ENCODE measurements at places on chromosomes 2 and 18.

- no peak for DNase-seq
Measured at GRCh38 chr2:58006256-58006951, 40.2 kb upstream of the VRK2 start.

DNA sequence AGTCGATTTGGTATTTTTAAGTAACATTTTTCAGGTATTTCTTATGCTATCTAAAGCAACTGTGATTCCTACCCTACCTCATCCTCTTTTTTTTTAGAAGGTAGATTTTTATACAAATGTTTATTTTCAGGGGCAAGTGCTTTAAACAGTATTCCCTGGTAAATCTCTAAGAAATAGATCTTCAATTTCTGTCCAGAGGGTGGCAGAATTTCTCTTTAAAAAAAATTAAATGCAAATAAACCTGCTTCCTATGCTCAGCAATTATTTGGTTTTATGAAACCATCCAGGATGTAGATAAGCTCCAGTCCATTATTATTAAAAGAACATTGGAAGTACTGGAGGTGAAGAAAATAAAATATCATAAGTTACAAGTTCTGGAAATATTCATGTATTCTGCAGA, 191.9 kb downstream of the MYO3B start:
- DNase-seq = no peak

DNA sequence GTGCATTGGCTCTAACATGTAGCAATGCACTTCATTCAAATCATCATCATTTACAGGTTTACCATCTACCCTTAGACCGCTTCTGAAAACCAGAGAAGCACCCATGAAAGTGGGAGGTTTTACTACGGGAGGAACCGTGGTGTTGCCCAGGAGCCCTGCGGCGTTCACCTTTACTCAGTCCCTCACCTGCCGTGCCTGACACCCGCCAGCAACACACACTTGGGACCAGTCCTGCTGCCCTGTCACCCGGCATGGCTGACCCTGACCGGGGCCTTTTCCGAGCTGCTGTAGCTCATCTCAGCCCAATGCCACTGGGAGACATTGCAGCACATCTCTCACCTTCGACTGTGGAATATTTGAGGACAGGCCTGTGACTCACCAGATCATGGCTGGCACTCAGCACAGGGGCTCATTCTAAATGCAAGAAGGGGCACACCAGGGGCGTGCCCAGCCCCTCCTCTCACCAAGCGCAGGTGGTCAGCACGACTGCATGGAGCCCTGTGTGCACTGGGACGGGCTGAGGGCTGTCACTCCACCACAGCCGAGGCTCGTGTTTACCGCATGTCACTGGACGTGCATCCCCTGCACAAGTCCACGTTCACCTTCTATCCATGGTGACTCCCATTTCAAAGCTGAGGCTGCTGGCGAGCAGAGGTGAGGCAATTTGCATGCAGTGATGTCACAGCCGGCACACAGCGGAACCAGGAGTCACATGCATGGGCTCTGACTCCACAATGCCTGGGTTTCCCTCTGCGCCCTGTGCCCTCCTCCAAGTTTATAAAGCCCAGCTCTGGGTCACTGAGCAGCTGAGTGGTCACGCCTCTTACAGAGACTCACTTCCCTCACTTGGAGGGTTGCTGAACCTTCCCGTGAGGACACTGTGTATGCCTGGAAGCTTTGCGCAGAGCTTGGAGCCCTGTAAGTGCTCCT, 76.7 kb upstream of the SNTG2 start:
- no peak for DNase-seq

DNA sequence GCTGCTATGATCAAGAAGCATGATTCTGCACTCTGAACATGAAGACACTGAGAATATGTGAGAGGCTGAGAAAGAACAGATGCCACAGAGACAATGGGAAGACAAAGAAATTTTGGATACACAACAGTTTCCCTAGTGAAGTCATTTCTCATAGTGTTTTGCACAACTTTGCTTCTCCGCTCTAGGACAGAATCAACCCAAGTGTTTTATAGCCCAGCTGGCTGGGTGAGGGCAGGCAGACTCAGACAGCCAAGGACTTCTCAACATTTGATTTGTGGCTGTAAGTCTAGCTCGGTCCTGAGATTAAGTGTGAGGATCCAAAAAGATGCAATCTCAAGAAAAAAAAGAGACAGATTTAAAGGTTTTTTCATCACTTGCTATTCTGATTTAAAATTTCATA, 536.5 kb upstream of the CRIM1 start:
- no peak for DNase-seq

DNA sequence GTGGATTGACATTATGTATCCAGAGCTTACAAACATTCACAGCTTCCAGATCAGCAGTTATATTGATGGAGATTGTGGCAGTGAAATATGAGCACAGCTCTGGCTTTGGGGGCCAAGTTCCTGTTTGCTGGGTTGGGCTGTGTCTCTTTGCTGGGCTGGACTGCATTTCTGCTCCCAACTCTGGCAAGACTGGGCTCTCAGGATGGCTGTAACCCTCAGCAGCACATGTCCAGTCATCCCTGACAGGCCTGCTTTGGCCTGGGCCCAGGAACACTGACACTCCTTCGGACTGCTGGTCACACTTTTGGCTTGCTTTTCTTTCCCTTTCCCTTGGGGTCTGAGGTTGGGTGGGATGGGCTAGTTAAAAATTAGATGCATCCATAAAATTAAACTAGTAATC, 17.9 kb upstream of the VPS4B start:
- peak; percentile 16 for DNase-seq

DNA sequence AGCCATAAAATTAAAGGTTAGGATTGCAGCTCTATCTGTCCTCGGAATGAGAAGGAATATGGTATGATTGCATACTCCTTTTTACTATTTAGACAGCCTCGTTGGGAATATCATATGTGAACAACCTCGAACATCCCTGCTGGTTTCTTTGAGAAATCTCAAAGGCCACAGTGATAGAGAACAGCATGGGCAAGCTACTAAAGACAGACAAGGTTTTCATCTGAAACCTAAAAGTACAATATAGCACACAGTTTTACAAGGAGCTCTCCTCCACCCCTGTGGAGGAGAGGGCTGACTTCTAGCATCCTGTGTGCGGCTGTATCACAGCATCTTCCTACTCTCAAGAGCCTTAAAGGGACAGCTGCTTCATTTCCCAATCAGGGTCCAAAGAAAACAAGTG, 104.3 kb downstream of the VWC2L start:
- no peak for DNase-seq

- DNase-seq = no peak
Measured at GRCh38 chr2:7674606-7675005, 757.4 kb downstream of the RNF144A start.

DNA sequence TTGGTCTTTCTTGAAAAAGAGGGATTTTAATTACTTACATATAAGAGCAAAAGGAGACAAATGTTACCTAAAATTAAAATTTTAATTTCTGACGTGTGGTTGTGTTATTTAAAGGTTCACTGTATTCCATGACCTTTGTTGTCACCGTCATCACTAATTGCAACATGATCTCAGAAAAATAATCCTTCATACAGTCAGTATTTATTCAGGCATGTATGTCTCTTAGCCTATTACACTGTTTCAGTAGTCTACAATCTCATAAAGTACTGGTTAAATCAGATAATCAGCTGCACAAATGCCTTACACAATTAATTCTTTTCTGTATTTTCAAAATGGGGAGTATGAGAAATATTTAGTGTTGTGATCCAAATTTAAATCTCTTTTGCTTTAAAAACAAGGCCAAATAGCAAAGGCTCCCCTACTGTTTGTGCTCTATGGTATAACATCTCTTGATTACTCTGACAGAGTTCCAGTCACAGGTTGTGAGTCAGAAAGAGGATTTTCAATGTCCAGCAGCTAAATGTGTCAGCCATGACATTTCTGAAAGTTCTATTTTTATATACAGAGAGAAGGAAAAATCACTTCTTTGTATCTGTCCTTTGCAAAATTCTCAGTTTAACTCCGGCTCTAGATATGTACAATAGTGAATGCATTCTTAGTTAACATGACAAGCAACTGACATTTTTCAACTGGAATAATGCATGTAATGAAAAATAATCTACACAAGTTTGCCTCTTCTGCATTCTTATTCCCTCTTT, 184.0 kb downstream of the FIGN start:
- no peak for DNase-seq

- no peak for DNase-seq
Measured at GRCh38 chr2:64143169-64144056, 807 bp downstream of the PELI1 start.

DNA sequence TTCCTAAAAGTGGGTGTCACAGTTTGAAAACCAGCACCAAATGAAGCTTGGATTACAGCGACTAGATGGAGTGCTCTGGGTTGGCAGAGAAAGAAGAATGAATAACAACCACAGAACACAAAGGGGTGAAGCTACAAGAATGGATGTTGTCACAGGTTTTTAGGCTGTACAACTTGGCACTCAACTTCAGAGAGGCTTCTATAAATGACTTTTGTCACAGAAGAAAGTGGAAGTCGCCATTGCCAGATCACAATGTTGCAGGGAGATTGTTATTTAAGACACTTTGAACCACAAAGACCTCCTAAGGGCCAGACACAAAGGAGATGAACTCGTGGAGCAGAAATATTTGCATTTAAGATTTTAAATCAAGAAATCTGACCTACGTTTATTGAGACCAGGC, 354.2 kb downstream of the CDH7 start:
- DNase-seq = no peak

- DNase-seq = no peak
Measured at GRCh38 chr2:23708771-23709170, 218.2 kb downstream of the ATAD2B start.

DNA sequence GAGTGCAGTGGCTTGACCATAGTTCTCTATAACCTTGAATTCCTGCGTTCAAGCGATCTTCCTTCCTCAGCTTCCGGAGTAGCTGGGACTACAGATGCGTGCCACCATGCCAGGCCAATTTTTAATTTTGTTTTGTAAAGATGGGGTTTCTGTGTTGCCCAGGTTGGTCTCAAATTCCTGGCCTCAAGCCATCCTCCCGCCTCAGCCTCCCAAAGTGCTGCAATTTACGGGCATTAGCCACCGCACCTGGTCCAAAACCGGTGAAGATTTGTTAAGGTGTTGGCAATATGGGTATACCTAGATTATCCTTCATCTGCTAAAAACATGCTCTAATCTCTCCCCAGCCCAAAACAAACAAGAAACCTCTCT, 1.3 kb upstream of the EIF2AK3 start:
- no peak for DNase-seq

GRCh38 chr2:173214213-173214612, 138.6 kb downstream of the MAP3K20 start:
- no peak for DNase-seq

- DNase-seq = no peak
Measured at GRCh38 chr2:189580658-189581353, at the start of gene SLC40A1. SLC40A1 (minus strand) TSS chr2:189580786; CDS start chr2:189580460, 326 bp downstream.

DNA sequence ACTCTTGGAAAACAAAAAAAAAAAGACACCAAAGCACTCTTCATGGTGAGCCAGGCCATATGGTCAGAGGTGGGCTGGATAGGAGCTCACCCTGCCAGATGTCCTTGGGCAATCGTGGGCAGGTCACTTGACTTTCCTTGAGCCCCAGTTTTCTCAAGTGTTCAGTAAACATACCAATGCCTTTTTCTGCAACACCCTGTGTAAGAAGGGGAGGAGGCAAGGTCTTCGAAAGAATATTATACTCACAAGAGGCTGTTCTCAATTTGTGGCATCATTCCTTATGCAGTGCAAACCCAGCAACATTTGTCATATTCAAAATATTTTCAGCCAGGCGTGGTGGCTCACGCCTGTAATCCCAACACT, 22.9 kb upstream of the TMEM87B start:
- DNase-seq = no peak

- DNase-seq = no peak
Measured at GRCh38 chr2:197538412-197538811, 22.5 kb downstream of the MOB4 start.

DNA sequence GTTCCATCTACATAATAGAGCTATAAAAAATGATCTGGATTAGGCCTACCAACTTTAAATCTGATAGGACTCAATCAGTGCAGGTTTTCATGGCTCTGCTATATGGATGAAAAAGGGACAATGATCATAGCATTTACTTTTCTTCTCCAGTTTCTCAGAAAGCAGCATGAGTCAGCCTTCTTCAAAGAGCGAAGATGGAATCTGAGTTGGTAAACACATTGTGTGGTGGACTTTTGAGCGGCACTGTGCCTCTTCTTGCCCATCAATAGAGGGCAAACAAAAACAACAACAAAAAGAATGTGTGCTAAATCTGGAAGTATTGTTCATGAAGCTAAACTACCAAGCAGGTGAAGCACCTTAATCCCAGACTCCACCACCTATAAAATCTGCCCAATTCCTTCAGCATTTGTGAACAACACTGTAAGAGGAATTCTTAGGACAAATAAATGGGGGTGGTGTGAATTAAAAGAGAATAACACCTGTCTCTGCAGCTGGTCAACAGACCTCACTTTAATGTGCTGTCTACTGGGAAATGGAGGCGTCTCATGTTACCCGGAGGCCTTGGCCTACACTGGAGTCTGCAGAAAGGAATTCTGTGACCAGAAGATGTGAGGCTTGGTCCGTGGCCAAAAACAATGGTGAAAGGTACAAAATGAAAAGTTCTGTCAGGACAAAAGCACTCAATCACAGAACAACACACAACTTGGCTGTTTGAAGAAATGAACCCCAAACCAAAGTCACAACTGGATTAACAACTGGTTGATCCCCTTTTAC, 609.0 kb downstream of the IRS1 start:
- no peak for DNase-seq

DNA sequence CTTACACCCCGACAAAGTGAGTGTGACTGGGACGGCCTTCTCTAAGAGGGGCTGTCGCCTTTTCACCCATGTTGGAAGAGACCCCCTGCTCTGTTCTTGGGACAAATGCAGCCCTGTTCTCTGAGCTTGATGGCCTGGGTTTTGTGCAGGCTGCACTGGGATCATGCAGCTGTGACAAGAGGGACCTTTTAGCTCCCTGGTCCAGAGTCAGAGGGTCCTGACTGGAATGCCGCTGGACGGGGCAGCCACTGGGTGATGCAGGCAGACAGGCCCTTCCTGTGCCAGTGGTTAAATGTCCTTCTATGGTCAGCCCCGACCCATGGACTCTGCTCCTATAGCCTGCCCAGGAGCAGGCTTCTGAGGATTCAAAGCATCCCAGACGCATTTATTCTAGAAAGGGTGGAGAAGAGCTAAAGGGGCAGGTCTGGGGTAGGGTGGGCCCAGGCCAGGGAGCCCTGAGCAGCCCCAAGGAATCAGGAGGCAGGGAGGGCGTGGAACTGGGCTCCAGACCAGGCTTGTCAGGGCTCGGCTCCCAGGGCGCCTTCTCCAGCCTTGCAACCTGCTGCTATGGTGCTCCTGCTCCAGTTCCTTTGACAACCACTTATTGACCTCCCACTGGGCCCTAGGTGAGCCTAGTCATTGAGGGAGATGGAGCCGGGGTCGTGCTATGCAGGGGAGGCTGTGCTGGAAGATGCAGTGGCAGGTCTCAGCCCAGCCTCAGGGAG, 277.9 kb upstream of the HS6ST1 start:
- no peak for DNase-seq

Data from kidney epithelial cell (primary cell).